ENCODE measurements at places on chromosomes 2 and 18.
A peak's percentile ranks its signal among the peaks of the same experiment; 100 is the strongest.

DNA sequence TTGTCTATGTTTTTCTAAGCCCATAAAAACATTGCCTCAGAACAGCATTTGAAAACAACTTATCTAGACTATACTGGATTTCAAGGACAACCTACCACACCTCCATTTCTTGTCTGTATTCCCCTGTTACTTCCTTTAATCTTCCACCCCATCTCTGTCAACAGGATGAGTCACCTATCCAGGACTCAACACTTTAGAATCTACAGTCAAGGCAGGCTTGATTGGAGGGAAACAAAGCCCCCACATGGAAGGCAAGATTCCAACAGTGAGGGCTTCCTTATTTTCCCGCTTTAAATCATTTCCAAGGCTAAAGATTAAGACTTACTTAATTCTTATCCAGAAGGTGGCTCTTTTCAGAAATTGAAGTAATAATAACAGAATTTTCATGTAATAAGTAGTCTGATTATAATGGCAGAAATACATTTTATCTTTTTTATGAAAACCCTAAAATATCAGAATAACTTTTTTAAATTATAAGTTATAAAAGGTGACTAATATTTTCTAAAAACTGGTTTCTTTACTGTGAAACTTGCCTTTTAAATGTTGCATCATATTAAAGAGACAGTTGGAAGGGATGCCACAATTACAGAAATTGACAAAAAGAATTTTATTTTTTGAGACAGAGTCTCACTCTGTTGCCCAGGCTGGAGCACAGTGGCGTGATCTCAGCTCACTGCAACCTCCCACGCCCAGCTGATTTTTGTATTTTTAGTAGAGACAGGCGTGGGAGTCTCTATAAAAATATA lies 138.7 kb upstream of the CCDC150 start:
- DNase-seq = no peak

DNA sequence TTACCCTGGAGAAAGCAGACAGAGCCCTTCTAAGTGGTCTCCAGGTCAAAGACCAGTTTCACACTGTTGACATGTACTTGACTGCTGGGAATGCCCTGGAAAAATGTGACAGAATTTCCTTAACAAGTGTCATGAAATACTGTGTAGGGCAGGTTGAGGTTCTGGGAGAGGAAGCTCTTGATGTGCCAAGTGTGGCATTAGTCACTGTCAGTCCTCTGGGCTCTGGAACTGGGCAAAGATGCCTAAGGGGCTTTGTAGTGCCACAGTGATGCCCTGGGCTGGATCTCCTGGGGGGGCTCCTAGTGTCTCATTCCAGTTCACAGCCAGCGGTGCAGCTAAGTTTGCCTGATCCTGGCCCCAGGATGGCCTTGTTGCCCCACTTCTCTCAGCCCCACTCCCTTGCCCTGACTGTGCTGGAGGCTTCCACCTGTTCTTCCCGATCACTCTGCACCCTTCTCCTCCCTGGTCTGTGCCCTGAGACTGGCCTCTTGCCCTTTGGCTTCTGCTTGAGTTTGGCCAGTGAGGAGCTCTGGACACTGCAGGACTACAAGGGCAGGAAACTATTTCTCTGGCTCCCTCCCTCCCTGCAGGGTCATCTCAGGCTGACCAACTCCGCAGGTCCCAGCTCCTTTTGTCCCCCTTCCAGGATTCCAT lies 27.0 kb upstream of the FAM124B start:
- no peak for DNase-seq

DNA sequence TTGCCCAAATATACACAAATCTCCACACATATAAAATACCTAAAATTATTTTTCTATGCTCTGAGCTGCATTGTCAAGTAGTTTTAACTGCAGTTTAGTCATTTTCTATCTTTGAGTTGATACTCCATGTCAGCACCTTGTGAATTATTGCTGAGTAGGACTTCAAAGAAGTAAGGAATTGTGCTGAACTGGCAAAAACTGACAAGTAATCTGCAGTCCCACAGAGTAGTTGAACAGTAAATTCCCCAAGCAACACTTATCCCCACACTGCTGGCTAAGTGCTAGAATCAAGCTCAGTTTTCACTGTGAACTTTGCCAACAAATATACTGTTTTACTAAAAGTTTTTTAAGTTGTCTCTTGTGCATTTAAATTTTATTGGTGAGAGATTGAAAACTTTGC lies 141.8 kb upstream of the ST6GAL2 start:
- DNase-seq = no peak

DNA sequence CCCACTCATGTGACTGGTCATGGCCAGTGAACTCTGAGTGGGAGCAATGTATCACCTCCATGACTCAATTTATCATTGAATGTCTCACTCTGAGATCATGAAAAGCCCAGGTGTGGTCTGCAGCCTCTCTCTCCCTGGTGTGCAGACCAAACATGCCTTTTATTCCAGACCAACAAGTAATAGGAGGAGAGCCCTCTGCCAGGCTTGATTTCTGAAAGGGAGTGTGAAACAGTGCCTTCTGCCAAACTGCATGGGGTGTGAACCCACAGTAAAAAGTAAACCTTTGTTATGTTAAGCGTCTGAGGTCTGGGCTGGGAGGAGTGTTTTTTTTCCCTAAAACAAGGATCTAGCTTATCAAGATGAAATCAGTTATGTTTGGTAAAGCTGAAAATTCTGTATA lies 601.2 kb downstream of the ADCYAP1 start:
- no peak for DNase-seq

- DNase-seq = peak; percentile 52
Observed at GRCh38 chr2:98445177-98445682, 572 bp downstream of the INPP4A start.

DNA sequence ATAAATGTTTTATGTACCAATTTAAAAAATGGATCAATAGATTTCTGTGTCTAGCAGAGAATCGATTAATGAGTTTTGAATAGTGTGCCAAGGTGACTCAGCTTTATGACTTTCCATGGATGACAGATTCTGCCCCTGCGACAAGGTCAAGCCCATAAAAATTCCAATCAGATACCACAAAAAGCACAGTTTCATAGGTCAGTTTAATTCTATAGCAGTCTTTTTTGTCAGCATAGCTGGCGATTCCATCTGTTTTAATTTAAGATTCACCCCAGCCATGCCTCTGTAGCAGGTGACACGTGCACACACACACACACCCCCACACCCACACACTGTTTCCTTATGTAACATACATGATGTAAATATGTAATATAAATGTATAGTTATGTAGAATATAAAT lies 28.9 kb downstream of the RAB31 start:
- DNase-seq = no peak

DNA sequence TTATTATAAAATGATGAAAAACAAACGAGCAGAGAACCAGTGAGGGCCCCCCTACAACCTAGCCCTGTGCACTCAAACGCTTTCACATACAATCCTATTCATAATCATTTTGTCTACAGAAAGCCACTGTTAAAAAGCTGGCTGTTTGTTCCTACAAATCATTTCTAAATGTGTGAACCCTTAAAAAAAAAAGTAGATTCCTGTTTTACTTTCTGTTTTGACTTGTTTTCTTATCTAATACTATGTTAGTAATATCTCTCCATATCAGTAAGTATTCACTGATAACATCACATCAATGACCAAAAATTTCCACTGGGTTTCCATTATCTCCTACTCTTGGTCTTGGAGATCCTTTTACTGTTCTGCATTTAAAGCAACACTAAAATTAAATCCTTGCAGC lies 128.8 kb upstream of the TTC39C start:
- DNase-seq = no peak

DNA sequence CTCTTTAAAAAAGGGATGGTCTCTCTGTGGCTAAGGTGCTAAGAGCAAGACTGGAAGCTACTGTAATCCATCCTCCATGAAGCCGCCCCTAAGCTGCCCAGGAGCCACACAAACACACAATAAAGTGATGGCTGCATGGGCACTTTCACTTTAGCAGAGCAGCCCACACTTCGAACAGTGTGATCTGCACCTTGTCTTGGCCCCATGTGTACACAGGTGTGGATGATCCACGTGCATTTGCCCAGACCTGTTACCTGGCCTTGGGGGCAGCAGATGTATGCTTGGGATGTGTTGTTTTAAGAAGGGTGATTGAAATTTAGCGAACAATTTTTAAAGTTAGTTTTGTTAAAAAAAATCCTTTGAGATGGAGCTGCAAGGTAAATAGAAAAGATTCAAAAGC lies 39.9 kb downstream of the TMEM178A start:
- DNase-seq = no peak

DNA sequence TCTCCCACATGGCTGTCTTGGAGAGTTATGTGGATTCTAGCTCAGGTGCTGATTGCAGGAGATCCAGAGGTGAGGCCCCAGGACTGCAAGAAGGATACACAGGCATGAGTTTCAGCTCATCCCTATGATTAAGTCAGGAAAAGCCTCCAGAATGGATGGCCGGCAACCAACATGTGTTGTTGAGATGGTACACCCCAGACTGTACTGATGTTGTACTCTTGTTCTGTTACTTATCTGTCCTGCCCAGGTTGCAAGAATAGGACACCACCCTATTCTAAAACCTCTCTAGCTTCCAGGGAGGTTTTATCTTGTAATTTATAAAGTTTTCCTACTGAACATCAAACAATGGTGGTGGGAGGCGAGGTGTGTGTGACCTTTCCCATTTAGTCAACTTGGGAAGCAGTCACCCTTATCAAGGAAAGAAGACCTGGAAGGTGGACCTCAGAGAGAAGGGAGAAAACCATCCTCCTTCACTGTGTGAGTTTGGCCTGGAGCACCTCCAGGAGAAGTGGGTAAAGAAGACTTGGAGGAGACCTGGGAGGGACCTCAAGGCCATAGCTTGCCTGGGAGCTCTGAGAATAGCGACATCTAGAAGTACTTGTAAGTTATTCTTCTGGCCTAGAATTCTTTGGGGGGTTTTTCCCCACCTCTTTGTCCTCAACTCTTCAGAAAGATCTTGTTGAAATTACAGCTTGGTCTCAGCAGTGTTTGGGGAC lies 8.6 kb downstream of the FAM124B start:
- DNase-seq = no peak

- no peak for DNase-seq
Observed at GRCh38 chr2:234996941-234997270, 45.1 kb downstream of the SH3BP4 start.

DNA sequence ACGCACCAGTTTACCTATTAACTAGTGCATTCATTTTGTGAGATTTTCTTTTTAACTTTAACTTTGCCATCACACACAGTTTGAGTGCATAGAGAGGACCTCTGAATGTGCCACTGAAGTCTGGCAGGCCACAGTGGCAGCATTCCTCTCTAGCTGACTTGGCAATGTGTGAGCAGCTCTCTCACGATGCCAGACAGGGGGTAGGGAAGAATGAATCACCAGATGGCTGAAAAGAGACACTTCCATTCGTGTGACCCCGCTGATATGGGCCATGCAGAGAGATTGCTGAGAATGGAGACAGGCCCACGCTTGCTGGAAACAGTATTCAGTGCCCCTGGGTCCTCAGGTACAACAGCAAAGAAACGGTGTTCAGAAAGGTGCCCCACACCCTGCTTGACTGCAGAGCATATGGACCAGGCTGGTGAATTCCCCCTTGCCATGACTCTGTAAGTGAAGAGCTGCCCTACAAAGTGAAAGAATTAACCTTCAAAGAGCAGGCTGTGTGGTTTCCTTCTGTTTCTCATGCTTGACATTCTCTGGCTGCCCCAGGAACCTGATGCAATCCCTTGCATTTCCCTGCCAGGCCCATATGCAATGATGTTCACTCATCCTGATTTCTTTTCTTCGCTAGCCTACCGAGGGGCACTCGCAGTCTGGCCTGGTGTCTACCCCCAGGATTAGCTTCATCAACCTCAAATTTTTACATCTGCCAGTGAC lies 236.1 kb downstream of the CDH20 start:
- no peak for DNase-seq

GRCh38 chr2:97967931-97968627 lies 27.7 kb downstream of the TMEM131 start:
- DNase-seq = no peak

DNA sequence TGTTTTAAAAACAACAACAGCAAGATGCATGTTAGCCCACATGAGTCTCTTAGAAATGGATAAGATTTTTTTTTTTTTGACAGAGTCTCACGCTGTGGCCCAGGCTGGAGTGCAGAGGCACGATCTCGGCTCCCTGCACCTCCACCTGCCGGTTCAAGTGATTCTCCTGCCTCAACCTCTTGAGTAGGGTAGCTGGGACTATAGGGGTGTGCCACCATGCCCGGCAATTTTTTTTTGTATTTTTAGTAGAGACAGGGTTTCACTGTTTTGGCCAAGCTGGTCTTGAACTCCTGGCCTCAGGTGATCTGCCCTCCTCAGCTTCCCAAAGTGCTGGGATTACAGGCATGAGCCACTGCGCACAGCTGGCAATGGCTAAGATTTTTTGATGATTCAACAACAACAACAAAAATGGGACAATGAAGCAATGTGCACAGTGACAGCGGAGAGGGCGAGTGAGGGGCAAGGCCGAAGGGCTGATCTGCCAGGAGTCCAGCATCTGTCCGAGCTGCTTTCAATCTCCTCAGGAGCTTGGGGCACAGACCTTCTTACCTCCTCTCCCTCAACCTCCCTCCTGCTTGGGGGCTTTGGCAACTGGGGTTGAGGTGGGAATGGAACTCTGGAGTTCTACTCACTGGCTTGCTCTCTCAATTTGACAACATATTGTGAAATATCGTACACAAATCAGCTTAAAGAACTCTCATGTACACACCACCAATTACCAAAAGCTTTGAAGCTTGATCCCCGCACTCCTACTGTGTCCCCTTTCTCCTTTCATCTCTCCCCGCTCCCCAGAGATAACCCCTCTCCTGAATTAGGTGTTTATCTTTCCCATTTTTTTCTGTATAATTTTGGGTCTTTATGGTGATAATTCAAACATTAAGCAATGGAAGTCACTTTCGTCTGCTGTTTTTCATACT lies 3.4 kb downstream of the ABCG8 start:
- DNase-seq = no peak

DNA sequence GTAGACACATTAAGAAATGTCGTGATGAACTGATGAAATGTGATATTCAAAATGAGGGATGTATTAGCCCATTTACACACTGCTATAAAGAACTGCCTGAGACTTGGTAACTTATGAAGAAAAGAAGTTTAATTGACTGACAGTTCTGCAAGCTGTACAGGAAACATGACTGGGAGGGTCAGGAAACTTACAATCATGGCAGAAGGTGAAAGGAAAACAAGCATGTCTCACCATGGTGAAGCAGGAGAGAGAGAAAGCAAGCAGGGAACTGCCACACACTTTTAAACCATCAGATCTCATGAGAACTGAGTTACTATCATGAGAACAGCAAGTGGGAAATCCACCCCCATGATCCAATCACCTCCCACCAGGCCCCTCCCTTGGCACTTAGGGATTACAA lies 1010.8 kb upstream of the CELF4 start:
- no peak for DNase-seq

DNA sequence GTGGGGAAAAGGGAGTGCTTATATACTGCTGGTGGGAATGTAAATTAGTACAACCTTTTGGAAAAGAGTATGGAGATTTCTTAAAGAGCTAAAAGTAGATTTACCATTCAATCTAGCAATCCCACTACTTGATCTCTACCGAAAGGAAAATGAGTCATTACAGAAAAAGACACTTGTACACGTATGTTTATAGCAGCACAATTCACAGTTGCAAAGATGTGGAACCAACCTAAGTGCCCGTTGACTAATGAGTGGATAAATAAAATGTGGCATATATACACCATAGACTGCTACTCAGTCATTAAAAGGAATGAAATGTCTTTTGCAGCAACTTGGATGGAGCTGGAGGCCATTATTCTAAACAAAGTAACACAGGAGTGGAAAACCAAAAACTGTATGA lies 29.5 kb downstream of the FLACC1 start:
- no peak for DNase-seq

- DNase-seq = no peak
Observed at GRCh38 chr18:28766027-28766426, 589.1 kb upstream of the CDH2 start.

All from activated CD4-positive, alpha-beta T cell treated with anti-CD3 and anti-CD28 coated beads for 36 hours (primary cell).